ENCODE measurements at places on chromosomes 3 and 15.

DNA sequence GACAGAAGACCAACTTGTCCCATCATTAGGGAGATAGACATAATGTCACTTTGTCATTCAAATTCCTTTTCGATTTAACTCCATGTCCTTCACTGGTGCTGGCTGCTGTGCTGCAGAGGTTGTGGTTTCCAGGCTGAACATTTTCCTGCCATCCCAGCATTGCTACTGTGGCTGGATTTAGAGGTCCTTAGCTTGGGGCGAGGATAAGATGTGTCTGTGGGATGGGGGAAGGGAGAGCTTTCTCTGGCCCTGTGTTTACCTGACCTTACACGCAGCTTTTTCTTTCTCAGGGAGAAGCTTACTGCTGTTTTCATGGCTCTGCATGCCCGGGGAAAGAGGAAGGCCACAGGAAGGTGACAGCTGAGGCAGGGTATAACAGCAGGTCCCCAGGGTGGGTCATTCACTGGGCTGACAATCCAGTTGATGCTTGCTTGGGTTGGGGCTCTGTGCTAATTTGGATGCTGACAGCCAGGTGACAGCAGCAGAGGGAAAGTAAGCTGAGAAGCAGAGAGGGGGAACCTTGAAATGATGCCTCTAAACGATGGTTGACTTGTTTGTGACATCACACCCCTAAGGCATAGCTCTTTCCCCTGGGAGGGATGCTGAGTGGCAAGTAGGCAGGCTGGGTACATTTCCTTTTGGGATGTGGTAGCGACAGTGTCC, 326.9 kb upstream of the CTNNB1 start:
- DNase-seq: no peak

- DNase-seq: no peak
Measured at GRCh38 chr3:145767909-145768308, 393.1 kb downstream of the PLOD2 start.

DNA sequence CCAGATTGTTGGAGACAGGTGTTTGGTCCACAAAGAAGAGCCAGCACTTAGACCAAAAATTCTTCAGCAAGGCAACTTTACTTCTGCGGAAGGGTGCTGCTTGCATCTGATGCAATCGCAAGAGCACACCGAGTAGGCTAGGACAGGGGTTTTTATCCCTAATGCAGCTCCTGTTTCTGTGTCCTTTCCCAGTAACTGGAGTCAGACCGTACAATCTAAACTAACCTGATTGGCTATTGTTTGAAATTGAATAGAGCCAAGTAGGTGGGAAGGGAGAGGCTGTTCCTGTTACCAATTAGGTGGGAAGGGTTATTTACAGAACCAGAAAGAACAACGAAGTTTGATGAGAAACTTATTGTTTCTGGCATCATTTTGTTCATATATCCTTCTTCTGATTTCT, 77.6 kb downstream of the CHCHD4 start:
- no peak for DNase-seq

DNA sequence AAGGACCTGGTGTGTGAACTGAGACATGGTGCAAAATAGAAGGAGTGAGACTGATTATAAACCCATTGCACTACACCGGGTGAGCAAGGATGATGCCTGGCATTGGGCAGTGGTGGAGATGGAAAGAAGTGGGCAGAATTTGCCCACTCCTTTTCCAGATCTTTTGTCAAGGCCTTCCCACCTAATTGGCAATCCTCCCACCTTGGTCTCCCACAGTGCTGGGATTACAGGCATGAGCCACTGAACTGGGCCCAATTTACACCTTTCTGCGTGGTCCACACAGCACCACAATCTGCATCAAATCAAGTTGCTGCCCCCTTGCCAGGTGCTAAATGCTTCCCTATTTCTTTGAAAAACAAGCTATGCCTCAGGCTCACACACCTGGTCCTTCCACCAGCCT, 5.4 kb downstream of the FBXO40 start:
- no peak for DNase-seq

GRCh38 chr3:191139736-191140135, 59.3 kb upstream of the OSTN start:
- DNase-seq: no peak

DNA sequence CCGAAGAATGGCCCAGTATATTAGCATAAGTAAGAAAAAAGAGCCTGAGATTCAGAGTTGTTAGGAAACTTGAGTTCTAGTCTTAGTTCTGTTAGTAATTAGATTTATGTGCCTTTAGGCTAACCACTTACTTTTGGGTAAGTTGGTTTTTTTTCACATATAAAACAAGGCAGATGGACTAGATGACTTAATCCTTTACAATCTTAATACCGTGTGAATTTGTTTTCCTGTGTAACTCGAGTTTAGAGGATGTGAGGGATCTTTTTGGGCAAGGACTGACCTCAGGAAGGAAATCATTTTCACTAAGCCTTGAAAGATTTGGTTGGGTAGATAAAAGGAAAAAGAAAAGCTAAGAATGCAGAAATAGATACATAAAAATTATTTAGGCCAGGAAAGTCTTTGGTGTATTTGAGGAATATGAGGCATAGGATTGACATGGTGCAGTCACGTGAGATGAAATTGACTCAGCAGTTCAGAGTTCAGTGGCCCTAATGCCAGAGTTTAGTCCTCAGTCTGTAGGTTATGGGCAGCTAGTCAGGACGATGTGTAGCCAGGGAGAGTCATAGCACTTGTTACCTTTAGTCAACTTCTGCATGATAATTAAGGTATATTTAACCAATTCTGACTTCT, 34.6 kb downstream of the PAK2 start:
- no peak for DNase-seq

DNA sequence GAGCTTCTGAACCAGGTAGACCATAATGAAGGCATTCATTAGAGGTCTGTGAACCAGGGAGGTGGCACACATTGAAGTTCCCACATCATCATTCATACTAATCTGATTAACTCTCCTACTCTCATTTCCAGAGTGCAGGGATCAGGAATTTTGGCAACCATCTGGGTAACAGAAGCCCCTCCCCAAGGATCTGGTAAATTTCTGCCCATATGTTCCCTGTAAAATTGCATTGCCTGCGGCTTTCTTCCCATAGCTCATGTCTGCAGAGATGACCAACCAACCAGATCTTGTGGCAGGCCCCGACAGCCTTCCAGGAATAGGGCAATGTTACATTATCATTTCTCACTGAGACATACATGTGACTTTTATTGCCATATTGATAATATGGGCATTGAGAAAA, 111.4 kb upstream of the CHL1 start:
- DNase-seq: no peak

GRCh38 chr15:67701669-67702068, 123.6 kb upstream of the SKOR1 start:
- DNase-seq: no peak

GRCh38 chr3:16183601-16184270, 9.3 kb downstream of the GALNT15 start:
- peak; percentile 63 for DNase-seq

DNA sequence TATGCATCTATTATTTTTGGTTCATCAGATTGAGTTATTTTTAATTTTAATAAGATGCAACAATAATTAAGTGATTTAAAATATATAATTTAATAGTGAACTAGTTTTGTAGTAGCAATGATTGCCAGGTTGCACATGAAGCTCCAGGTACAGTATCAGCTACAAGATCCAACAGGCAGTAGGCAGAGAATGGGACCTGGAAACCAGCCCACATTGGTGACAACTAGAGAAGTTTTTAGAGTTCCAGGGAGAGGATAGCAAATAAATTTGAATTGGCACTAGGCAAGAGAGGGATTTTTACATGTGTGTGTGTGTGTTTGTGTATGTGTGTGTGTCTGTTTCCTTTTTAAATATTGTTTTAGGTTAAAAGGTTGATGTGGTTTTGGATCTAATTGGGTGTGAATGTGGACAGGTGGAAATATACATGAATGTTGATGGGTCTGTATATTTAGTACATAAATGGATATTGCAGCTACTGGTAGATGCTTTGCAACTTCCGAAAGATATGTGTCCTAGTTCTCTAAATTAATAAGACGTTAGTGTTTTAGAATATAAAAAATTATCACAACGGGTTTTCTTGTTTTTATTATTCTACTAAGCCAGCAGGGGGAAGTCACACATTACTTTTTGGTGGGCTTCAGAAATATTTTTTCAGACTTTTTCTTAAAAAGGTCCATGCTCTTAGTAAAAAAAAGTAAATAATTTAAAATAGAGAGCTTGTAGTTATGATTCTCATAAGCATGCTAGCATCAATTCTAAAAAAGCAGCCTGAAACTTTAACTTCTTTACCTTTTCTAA, 110.1 kb upstream of the GBE1 start:
- no peak for DNase-seq

DNA sequence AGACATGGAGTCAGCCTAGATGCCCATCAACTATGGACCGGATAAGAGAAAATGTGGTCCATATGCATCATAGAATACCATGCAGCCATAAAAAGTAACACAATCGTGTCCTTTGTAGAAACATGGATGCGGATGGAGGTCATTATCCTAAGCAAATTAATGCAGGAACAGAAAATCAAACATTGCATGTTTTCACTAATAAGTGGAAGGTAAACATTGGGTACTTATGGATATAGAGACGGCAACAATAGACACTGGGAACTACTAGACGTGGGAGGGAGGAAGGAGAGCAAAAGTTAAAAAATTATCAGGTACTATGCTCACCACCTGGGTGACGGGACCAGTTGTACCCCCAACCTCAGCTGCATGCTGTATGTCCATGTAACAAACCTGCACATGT, 2.5 kb downstream of the PLD1 start:
- DNase-seq: no peak

DNA sequence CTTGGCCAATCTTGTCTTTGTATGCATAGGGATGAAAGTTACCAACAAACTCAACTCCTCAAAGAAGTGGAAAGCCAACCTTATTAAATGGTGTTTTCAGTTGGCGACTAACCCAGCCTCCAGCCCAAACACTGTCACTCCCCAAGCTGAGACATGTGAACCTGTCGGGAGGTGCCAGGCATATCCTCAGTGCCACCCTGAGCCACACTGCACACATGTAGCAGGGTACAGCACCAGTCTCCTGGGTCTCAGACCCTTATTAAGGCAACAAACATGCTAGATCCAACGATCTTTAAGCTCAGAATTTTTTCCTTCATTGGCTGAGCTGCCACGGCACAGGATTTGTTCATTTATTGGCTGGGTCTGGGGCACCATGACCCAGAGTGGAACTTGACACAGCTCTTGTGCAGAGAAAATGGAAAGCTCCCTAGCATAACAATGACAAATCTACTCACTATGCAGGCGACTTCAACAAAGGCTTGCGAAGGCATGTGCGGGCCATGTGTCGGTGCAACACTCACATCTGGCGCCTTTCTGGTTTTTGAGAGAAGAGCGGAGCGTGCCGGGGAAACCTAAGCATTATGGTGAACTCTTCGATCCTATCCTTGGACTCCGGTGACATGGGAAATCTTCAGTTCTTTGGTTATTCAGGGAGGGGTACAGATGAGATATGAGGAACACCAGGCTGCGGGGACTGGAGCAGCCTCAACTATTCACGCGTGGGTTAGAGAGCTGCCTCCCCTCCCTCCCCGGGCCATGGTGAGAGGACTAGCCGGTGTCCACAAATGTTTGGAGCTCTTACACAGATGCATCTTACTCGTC, 190.1 kb downstream of the FAM43A start:
- DNase-seq: no peak

- no peak for DNase-seq
Measured at GRCh38 chr15:44296625-44297524, 8.4 kb downstream of the GOLM2 start.

- DNase-seq: no peak
Measured at GRCh38 chr3:116165135-116165534, 280.2 kb downstream of the LSAMP start.

GRCh38 chr3:152768478-152768877, 66.5 kb upstream of the P2RY1 start:
- no peak for DNase-seq

- no peak for DNase-seq
Measured at GRCh38 chr3:129032716-129033115, 27.9 kb upstream of the GP9 start.

DNA sequence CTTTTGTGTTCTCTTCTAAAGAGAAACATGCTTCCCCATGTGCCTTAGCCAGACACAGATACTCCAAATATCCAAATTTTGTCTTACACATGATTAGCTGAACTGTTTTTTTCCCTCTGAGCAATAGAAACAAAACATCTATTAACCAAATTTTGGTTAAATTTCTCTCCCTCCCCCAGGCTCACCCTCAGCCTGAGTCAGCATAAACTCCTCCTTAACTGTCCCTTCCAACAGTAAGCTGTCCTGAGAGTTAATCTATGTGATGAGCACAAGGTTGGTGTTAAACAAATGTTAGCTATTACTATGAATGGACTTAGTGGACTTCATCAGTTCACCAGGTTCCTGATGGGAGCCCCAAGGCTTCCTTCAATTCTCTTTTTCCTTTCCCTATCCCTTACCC, 108.5 kb downstream of the RSL24D1 start:
- no peak for DNase-seq

DNA sequence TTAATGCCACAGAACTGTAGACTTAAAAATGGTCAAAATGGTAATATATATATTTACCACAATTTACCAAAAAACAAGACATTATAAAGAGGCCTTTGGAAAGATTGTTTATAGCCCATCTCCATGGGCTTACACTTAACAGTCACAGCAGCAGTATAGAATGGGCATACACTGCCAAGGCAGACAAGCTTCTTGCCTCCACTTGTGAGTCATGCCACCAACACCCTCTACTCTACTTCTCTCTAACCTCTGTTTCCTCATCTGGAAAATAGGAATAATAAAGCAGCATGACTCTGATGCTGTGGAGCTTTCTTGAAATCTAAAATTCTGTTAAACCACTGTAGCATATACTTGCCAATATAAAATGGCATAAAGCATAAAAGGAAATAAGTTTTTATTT, 14.4 kb upstream of the GPR156 start:
- no peak for DNase-seq

GRCh38 chr3:11850003-11850402, 3.3 kb upstream of the TAMM41 start:
- no peak for DNase-seq

- DNase-seq: no peak
Measured at GRCh38 chr3:28544236-28544635, 195.6 kb upstream of the AZI2 start.

GRCh38 chr3:169344465-169344864, 319.0 kb downstream of the MECOM start:
- no peak for DNase-seq

- no peak for DNase-seq
Measured at GRCh38 chr15:45156744-45157455, 27.1 kb downstream of the DUOX1 start.

- no peak for DNase-seq
Measured at GRCh38 chr3:98782824-98783500, 19.8 kb downstream of the ST3GAL6 start.
